Cortex of kidney (tissue), 1 donor: ENCODE measurements at places on chromosomes 7 and 10.

- no peak for DNase-seq
Observed at GRCh38 chr7:12552876-12553275, 17.6 kb upstream of the SCIN start.

- DNase-seq: no peak
Observed at GRCh38 chr10:8338177-8338766, 283.8 kb downstream of the GATA3 start.

GRCh38 chr7:140267381-140268226, 90.8 kb upstream of the KDM7A start:
- DNase-seq: no peak

- no peak for DNase-seq
Observed at GRCh38 chr7:83593921-83594475, 54.9 kb downstream of the SEMA3E start.

- DNase-seq: no peak
Observed at GRCh38 chr10:123069246-123069986, 60.6 kb downstream of the ACADSB start.

GRCh38 chr7:140322759-140323158, 75.6 kb downstream of the SLC37A3 start:
- no peak for DNase-seq

DNA sequence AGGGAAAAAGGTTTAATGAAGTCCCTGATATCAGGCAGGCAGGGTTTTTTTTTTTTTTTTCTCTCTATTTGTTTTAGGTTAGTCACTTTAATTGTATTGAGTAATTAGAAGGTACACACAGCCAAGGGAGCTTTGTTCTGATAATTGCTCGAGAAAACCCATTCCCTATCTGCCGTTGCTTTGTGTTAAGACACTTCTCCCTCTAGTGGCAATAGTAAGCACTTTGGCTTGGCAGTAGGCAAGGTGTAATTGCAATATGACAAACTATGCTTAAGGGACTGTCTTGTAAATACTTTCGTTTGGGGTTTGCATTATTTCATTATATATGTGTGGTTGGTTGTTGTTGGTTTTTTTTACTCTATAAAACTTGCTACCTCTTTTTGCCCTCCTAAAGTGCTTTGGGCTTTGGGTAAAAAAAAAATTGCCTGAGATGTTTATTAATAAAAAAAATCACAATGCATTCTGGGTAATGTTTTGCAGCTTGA, 113.4 kb downstream of the BTRC start:
- DNase-seq: no peak

DNA sequence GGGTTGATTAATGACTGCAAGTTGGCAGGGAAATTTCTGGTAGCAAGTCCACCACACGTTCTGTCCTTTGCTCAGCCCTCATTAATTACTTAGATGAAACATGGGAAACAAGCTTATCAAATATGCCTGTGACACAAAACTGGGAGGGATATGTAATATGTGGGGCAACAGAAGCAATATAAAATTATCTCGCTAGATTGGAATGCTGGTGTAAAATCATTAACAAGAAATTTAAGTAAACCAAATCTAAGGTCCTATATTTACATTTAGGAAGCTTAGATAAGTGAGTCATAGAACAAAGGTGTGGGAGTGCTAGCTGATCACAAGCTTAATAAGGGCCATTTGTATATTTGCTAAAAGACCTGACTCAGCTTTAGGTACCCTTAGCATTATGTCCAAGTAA, 23.5 kb downstream of the TRPV5 start:
- no peak for DNase-seq

DNA sequence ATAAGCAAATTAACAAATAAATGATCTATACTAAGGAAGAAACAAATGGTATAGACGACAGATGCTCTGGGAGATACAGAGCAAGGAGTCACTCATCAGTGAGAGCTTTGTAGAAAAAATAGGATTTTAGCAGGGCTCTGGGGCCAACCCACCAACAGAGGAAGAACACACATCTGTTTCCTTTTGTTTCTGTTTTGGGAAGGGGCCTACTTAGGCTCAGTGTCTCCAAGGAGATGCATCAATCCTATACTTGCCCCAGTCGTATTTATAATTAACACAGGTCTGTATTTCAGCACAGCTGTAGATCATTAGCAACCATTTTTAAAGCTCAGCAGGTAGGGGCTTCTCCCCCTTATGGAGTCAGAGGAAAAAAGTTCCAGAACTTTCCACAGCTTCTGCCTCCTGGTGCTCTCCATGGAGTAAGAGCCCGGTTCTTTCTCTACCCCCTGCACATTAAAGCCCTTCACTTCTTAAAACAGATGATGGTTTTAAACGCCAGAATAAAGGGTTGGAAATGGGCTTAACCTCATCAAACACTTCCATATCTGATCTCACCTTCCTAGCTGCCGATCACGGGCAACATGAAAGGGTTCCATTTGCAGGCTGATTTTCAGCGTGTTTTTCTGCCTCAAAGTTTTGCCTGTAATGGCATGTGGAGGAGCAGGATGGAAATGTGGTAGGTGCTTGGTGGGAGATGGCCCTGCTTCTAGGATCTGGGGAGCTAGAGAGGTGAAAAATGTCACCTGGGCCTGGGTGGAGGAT, 291.7 kb downstream of the TCF7L2 start:
- no peak for DNase-seq

GRCh38 chr10:112832959-112833358, 117.1 kb upstream of the TCF7L2 start:
- DNase-seq: no peak

GRCh38 chr10:11116361-11116760, 98.7 kb downstream of the CELF2 start:
- no peak for DNase-seq

DNA sequence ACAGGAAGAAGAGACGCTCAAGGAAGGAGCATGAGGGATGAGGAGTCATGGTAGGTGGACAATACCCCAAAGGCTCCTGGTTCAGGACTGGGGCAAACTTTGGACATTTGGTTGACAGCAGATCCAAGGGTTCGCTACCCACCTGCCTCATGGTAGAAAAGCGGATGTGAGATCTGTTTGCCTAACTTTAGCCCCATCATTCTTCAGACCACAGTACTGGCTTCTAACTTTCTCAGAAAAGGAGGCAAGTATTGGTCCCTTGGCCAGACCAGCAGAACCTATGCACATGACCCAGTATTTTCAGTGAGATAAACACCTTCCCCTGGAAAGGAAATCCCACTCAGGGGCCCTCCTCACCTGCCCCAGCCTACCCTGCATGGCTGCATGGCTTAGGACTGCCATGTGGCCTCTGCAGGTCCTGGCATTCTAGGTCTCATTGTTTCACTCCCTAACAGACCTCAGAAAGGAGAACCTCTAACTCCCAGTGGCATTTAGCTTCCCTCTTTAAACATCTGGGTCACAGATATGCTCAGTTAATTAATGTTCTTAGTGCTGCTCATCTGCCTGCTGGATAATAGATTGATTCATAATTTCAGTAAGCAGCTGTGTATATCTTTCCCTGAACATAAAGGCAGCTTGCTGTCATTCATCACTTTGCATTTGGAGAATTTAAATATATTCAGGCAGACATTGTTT, 574.1 kb downstream of the GALNT17 start:
- no peak for DNase-seq

DNA sequence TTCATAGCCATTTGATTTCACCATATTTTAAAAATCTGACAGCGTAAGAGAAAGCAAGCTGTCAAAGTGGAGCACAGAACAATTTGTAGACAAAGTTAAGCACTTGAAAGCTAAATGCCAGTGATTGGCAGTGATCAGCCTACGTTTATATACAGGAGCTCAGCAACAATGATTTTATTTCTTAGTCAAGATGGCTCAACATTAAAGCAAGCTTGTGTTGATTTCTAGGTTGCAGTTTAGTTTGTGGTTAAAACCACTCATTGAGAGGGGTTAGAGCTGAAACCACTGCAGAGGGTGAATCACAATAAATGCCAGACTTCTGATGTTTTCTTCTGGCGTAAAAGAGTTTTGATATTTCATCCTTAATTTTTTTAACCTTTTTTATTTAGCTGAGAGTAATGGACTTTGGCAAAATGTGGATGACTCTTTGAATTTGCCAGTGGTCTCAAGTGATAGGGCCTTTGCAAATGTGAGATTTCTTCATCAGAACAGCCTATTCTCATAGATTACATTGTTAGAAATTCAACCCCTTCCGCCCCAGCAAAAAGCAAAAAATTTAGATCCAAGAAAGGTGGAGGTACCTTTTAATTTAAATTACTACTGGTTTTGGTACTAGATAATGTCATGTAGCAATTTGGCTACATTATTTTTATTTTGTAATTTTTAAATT, 73.8 kb downstream of the SHOC2 start:
- no peak for DNase-seq

GRCh38 chr7:114922652-114923402, 933 bp downstream of the MDFIC start:
- DNase-seq: no peak

GRCh38 chr10:49005270-49005669, 65.6 kb upstream of the LRRC18 start:
- no peak for DNase-seq

DNA sequence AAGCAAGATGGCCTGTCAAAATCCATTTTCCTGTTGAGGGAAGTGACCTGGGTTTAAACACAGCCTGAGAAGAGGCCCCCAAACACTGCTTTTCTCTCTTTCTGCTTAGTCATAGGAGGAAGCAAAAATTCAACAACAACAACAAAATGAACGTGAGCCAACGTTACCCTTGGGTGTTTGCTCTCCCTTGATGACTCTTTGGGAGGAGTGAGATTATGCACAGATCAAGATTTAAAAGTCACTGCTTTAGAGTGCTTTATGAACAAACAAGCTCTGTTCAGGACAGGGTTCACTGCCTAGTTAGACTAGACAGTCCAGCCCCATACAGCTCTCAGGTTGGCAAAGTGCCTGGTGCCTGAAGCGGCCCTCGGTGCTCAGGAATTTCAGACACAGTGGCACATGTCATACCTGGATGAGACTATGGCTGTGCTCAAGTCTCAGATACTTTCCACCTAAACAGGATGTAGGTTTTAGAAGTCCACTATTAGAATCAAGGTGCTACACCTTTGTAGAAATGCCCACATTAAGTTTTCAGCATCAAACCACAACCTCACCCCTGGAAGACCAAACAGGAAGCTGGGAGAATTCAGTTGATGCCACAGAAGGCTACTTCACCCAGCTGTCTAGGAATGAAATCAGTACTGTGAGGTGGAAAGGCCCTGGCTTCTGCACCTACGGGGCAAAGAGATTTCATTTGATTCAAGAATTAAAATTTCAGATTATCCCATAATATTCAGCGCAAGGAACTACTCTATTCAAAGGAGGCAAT, 38.7 kb downstream of the DENND11 start:
- no peak for DNase-seq
